RPMI8226 (cell line): ENCODE measurements at places on chromosomes 16 and 17.
A peak's percentile ranks its signal among the peaks of the same experiment; 100 is the strongest.

- DNase-seq, result no peak
Measured at GRCh38 chr16:51852892-51853291, 694.1 kb downstream of the TOX3 start.

- DNase-seq, result no peak
Measured at GRCh38 chr17:76379275-76379641, 5.2 kb upstream of the SPHK1 start.

GRCh38 chr16:24538756-24539294 lies 541 bp upstream of the RBBP6 start:
- no peak for DNase-seq

- peak; percentile 97 for DNase-seq
Measured at GRCh38 chr16:49281843-49282642, 405 bp upstream of the CBLN1 start.

- DNase-seq, result no peak
Measured at GRCh38 chr17:6752068-6752909, 3.6 kb upstream of the XAF1 start.

GRCh38 chr17:71921796-71922195 lies 199.0 kb upstream of the SOX9 start:
- no peak for DNase-seq

- DNase-seq, result no peak
Measured at GRCh38 chr17:41915566-41915965, 3.2 kb downstream of the ACLY start.

GRCh38 chr16:476039-476438 lies 50.6 kb downstream of the RAB11FIP3 start:
- DNase-seq, result no peak

DNA sequence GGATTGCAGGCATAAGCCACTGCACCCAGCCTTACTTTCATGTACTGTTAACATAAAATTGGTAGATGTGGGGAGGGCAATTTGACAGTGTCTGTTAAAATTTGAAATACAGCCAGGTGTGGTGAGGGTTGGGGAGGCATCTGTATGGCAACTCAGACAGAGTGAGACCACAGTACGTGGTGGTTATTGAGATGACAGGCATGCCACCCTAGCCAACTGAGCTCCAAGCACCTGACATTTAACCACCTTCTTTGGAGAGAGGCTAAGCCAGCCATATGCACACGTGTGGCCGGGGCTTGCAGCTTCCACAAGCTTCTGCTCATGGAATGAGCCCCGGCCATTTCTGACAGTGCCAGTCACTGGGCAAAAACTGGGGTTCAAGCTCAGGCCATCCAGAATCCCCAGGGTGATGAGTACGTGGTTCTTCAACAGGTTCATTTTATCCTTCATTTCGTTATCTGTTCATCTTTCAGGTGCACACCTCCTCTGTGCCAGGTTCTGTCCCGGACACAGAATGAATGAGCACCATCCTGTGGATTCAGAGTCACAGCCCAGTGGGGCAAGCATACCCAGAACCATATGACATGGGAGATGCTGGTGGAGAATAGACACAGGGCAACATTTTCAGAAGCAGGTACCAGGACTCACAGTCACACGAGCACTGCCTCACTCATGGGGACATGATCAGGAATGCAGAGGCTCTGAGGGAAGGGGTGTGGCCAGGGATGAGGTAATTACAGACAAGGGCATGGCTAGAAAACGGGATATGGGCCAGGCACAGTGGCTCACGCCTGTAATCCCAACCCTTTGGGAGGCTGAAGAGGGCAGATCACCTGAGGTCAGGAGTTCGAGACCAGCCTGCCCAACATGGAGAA lies 36.2 kb downstream of the C16orf82 start:
- DNase-seq, result no peak

- no peak for DNase-seq
Measured at GRCh38 chr17:9183306-9183705, 162.0 kb downstream of the NTN1 start.

GRCh38 chr17:57494443-57494842 lies 238.1 kb downstream of the MSI2 start:
- no peak for DNase-seq

GRCh38 chr17:42361781-42362186 lies 26.5 kb downstream of the STAT3 start:
- no peak for DNase-seq

DNA sequence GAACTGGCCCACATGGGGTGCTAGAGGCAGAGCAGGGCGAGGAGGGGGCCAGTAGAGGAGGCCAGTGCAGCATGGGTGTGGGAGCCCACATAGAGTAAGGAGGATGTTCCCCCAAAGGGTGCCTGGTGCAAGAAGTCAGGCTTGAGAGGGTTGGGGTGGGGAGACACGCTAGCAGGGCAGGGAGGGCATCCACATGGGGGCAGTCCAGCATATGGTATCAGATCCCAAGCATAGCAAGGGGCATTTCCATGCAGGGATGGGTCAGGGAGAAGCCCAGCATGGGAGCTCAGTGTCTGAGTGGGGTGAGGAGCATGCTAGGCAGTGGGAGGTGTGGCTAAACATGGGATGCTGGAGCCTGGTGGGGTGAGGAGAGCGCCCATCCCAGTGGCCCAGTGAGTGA lies 213.7 kb downstream of the COPRS start:
- no peak for DNase-seq

DNA sequence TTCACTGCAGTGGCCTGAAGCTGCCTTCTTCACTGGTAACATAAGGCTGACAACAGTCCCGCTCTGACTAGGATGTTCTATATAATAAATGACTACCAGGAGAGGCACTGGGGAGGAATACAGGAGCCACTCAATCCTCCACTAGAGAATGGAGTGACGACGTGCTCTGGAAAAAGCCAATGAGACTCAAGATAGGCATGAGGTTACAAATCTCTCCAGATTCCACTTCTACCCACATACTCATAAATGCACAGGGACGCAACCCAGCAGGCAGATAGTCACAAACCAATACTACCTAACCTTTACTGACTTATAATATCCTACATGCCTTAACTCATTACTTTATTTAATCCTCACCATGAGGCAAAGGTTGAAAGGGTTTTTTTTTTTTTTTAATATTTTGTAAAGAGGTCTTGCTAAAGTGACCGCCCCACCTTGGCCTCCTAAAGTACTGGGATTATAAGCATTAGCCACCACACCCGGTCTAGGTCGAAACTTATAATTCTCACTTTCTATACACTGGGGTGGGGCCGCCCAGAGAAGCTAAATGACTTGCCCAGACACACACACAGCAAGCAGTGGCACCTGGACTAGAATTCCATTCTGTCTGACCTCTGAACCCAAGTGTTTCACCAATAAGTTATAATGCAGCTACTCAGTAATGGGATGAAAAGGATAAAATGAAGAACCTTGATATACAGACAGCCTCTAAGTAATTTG lies 33.7 kb downstream of the TOM1L2 start:
- DNase-seq, result no peak

DNA sequence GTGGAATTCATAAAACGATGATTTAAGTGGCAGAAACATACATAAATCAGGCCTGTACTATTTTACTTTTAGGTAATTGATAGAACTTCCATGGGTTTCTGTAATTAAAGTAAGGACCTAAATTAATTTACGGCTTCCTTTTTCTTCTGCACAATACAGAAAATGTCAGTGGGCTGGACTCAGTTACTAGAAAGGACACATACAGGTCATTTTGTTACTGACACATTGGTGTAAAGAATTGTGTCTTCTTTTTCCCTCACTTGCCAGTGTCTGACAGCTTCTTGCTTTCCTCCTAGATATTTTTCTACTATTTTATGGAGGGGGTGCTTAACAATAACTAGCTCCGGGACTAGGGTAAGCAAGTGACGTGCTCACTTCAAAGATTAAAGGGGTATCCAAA lies 304.8 kb downstream of the RBFOX1 start:
- DNase-seq, result no peak

DNA sequence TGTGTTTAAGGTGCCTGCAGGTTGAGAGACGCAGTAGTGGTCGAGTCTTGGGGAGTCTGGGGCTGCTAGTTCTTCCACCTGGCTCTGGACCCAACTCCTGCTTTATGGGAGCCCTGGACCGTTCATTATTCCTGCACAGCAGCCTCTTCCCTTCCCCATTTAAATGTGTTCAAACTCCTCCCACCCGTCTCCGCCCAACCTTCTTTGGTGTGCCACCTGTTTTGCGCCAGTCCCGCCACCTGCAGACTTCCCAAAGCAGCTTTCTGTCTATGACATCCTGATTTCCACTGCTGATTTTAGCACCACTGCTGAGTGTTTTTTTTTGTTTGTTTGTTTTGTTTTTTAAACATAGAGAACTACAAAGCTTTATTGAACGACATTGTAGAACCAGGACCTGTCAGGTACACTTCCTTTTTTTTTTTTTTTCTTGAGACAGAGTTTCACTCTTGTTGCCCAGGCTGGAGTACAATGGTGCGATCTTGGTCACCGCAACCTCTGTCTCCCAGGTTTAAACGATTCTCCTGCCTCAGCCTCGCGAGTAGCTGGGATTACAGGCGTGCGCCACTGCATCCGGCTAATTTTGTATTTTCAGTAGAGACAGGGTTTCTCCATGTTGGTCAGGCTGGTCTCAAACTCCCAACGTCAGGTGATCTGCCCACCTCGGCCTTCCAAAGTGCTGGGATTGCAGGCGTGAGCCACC lies 12.8 kb downstream of the ADORA2B start:
- no peak for DNase-seq

DNA sequence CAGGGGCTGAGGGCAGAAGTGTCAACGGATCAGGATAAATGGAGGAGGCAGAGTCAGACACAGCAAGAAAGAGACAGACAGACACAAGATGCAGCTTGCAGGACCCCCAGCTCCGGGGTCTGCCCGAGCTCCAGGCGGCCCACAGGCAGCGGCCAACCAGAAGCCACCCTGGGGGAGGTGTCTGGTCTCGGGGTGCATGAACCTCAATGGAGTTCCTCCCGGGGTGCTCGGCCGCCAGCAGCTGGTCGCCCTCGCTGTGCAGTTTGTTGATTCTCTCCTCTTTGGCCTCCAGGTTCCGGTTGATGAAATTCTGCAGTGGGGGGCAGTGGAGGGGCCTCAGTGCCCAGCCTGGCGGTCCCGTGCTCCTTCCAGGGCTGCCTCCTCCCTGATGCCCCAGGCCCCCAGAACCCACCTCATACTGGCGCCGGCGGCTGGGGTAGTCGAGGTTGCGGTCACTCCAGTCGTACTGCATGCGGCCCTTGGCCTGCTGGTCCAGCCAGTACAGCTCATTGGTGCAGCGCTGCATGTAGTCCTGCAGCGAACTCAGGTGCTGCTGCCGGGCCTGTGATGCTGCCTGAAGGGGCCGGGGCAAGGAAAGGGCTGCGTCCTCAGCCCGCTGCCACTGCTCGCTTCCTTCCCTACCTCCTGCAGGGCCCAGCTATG lies 38.0 kb downstream of the PPL start:
- DNase-seq, result no peak

- DNase-seq, result no peak
Measured at GRCh38 chr17:17693253-17694168, 12.3 kb downstream of the RAI1 start.

DNA sequence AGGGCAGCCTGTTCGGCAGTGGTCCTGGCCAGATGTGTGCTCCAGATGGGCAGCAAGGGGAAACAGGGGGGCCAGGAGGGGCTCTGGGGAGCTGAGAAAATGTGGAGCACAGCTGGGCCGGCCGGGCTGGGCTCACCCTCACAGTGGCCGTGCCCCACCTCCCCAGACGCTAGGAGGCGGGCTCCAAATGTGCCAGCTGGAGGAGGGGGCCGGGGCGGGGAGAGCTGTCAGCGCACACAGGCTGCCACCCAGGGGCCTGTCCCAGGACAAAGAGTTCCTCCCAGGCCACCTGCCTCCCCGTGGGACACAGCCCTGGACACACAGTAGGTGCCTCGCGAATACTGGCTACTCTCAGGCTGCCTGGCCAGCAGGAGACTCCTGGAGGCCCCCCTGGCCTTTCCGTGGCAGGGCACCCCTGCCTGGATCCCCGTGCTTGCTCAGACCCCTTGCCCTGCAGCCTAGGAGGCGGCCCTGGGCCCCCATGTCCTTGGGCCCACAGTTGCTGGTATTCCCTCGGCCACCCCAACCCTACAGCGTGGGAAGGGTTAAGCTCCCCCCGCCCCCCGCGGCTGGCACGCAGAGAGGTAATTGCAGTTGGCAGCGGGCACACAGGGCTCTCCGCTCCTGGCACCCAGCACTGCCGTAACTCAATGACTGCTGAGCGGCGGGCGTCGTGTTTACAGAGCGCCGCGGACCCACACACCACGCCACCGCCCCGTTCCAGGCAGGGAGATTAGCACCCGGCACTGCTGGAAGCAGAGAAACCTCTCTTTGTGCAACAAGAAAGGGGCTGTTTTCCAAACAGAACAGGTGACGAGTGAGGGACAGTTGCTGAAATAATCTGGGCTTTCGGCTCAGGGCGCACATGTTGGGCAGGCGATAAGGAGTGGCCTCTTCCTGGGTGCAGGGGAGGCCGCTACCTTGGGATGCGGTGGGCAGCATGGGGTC lies 32.2 kb downstream of the BAHCC1 start:
- DNase-seq, result no peak
